HEK293T (cell line): ENCODE measurements at places on chromosomes 11 and 22.

GRCh38 chr11:75823415-75823814 lies 8.4 kb downstream of the UVRAG start:
- DNase-seq, result no peak

- no peak for DNase-seq
Observed at GRCh38 chr11:80362563-80363340, 921.9 kb upstream of the TENM4 start.

DNA sequence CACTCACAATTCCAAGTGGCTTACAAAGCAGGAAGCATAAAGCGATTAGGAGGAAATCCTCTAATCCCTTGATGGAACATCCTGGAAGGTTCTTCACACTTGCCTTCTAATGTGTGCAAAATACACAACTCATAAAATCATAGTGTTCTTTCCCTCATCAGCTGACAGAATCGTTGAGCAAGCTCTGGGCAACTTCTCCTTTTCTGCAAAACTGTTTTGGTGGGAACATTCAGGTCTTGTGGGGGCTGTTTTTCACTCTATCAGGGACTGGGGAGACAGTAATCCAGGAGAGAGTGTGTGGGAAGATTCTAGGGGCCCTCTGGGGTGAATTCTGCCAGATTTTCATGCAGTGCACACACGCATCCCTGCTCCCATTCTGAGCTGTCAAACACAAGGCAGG lies 53.2 kb downstream of the IRAG1 start:
- DNase-seq, result no peak

DNA sequence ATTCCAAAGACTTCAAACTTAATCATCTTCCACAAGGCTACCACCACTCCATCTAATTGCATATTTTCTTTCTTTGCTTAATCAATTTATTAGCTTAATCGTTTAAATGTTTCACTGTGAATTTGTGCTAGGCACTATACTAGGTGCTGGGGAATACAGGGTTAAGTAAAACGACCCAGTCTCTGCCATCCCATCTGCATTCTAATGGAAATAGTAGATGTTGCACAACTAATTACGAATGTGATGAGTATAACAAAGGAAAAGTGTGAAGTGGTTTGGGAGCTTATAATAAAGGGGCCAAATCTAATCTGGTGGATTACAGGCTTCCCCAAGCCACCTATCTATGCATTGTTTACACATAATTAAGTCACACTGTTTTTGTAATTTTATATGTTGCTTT lies 147.1 kb downstream of the FAM181B start:
- no peak for DNase-seq

GRCh38 chr11:134607963-134608750 lies 196.1 kb upstream of the B3GAT1 start:
- DNase-seq, result no peak

DNA sequence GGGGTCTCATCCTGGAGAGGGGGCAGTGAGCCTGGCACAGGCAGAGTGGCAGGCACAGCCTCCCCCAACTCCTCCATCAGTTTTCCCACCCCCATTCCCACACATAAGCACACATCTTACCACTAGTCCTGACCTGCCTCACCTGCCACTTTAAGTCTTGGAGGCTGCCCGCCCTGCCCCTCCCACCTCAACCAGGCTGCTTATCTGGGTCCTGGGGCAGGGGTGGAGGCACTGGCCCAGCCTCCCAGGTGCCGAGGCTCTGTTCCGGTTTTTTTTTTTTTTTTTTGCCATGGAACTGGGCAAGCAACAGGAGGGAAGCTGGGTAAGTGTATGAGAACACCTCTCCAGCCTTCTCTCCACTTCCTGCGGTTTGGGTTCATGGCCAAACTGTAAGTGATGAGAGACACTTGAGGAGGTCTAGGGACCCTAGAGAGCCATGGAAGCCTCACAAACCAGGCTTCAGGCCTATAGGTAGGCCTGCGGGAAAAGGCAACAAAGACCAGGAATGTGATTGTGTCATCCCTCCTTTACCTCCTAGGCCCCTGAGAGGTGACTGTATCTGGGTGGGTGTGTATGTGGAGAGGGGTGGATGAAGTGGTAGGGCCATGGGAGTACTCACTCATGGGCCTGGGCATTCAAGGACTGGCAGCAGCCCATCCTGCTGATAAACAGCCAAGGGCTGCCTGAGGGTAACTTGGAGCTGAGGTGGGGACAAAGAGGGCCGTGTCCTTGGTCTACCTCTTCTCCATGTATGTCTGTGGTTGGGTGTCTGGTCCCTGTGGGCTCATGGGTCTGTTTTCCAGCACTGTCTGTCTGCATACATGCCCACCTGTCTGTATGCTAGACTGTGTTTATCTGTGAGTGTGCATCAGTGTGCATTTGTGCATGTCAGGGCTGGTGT lies 22.6 kb downstream of the PHLDB1 start:
- DNase-seq, result no peak

DNA sequence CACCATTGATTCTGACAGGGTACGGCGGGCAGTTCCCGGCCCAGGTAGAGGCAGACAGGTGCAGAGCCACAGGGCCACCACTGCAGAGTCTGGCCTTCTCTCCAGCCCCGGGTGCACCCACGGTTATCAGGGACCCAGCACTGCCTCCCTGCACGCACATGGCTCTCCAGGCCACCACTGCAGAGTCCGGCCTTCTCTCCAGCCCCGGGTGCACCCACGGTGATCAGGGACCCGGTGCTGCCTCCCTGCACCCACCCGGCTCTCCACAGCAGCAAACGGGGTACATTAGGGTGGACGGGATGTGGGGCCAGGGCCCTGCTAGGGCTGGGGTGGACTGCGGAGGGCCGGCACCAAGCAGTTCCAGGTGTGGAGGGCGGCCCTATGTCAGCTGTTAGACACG lies 272.9 kb downstream of the BRD1 start:
- no peak for DNase-seq

- DNase-seq, result peak; percentile 12
Observed at GRCh38 chr22:40541300-40541699, 95.2 kb downstream of the MRTFA start.

DNA sequence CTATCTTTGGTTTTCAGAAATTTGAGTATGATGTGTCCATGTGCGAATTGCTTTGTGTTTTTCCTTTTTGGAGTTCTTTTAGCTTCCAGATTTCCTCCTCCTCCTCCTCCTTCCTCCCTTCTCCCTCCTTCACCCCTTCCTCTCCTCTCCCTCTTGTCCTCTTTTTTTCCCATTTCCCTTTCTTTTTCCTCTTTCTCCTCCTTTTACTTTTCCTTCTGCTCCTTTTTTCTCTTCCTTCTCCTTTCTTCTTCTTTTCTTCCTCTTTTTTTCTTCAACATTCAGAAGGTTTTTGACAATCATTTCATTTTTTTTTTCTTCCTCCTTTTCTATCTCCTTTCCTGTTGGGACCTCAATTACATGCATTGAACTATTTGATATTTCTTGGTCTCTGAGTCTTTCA lies 104.9 kb downstream of the TMEM135 start:
- no peak for DNase-seq

GRCh38 chr11:33195462-33196173 lies 34.3 kb upstream of the CSTF3 start:
- no peak for DNase-seq

GRCh38 chr11:45482331-45482730 lies 183.1 kb downstream of the CHST1 start:
- DNase-seq, result no peak

GRCh38 chr11:27355575-27356104 lies 7.4 kb downstream of the CCDC34 start:
- no peak for DNase-seq

DNA sequence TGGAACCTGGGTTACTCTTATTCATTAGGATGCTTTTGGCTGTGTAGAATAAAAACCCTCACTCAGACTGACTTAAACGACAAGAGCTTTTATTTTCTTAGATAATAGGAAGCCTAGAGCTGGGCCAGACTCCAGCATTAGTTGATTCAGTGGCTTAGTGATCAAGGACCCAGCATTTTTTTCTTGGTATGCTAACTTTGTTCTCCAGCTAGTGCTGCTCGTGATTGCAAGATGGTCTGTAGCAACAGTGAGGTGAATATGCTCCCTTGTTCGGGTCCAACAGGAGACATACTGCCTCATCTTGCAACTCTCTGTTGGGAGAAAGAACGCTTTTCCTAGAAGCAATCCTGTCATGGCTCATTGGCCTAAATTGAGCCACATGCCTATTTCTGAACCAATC lies 33.4 kb downstream of the INSC start:
- DNase-seq, result no peak

DNA sequence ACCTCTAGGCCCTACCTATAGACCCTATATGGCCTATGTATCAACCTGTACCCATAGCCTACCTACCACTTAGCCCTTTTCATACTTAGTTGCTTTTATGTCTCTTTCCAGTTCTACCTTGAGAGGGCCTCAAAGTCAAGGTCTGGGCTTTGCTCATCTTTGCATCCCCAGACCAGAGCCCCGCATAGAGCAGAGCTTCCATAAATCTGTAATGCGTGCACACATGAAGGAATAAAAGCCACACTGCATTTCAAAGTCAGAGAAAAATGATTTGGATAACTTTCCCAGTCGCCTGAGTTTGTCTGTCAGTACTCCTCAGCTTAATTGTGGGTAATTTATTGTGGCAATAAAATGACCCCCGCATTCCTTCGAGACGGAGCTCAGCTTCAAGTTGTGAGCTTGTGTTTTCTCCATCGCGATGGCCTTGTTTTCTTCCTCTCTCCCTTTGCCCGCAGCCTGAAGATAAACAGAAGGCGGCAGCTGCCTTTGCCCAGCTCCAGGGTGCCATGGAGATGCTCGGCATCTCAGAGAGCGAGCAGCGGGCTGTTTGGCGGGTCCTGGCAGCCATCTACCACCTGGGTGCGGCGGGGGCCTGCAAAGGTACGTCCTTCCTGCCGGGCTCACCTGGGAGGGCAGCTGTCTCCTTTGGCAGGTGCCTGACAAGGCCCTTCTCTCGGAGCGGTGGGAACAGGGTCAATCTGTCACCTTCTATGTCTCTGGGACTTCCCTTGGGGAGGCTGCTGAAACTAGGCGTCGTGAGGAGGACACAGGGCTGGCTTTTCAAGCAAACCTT lies 55.7 kb downstream of the MYO18B start:
- no peak for DNase-seq

DNA sequence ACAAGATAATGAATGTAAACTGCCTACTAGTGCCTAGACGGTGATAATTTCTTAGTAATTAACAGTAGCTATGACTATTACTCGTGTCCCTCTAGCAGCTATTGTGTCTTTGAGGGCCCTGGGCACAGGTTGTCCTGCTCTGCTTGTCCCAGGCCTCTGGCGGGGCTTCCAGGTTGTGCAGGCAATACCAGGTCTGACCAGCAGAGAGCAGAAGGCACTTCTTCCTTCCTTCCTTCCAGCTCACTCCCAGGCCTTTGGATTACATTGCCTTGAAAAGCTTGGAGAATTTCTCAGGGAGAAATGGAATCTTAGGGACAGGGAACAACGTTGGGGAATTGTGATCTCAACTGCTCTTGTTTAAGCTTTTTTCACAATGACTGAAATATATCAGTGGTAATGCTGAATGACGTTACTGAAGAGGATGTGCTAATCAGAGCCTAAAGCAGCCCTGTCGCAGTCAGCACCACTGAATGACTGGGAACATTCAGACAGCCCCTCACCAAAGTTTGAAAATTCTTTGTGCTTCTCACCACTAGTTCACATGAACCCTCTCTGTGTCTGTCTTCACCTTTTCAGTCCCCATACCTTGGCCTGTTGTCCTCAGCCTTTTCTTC lies 8.4 kb upstream of the CCKBR start:
- DNase-seq, result peak; percentile 80

DNA sequence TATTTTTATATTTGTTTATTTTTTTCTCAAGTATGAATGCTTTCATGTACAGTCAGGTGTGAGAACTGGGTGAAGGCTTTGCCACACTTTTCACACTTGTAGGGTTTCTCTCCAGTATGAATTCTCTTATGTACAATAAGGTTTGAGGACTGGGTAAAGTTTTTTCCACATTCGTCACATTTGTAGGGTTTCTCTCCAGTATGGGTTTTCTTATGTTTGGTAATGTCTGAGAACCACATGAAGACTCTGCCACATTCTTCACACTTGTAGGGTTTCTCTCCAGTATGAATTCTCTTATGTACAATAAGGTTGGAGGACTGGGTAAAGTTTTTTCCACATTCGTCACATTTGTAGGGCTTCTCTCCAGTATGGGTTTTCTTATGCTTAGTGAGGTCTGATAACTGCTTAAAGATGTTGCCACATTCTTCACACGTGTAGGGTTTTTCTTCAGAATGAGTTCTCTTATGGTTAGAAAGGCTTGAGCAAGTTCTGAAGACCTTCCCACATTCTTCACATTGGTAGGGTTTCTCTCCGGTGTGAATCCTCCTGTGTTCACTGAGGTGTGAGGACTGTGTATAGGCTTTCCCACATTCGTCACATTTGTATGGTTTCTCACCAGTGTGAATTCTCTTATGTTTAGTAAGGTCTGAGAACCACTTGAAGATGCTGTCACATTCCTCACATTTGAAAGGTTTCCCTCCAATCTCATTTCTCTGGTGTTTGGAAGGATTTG lies 19.7 kb downstream of the ZNF195 start:
- no peak for DNase-seq

DNA sequence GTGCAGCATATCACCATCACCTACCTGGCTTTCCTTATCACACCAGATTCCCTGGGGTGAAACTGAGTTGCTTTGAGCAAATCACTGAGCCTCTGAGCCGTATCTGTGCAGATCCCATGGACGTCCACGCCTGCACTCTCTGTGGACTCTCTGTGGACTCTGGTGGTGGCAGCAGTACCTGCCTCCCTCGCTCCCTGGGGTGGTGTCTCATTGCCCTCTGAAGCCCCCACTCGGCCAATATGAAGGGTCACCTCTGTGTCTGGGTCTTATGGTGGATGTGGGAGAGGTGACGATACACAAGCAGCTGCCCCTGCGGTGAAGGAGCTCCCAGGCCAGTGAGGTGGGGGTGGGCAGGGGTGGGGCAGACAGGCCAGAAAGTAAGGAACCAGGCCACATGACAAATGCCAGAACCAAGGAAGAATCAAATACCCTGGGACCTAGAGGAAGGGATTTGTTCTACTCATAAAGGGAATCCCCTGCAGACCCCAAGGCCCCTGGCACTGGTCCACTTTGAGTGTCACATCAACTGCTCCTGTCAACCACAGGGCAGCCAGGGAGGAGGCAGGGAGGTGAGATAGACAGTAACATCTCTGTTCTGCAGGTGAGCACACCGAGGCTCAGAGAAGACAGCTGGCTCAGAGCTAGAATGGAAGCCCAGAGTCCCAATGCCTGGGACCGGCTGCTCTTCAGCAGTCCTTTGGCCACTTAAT lies 9.2 kb upstream of the CHST1 start:
- no peak for DNase-seq

GRCh38 chr11:87972133-87972532 lies 203.1 kb downstream of the RAB38 start:
- no peak for DNase-seq
